HT-29 (cell line): ENCODE measurements at places on chromosomes 3 and 15. TPM values are rescaled to one million over a fixed set of nuclear protein-coding genes. Genes with fewer than 3 reads are reported as not detected.

DNA sequence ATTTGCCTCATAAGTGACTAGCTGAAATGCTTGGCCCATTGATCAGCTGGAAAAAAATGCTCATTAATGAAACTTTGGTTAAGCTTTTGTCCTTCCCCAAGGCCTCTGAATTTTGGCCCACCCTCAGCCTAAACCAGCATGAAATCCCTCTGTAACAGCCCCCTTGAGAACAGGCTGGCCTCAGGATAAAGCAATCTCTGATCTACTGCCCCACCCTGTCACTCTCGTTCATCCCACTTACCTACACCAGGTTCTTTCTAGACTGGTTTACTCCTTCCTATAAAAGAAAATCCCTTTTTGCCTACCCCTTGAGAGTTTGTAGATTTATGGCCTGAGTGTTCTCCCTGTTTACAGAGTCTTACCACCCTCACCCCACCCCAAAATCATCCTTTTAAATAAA is 3.4 kb upstream of the AEN start:
- no peak for DNase-seq

- DNase-seq: no peak
Measured at GRCh38 chr15:88472225-88472624, 4.7 kb downstream of the MRPS11 start.

- DNase-seq: no peak
Measured at GRCh38 chr3:158842976-158843375, 41.1 kb downstream of the MFSD1 start.

GRCh38 chr3:87996882-87997281 is 61.9 kb downstream of the CGGBP1 start:
- DNase-seq: no peak

CCNB2 gene
- 84.6 and 89.0 TPM in 2 replicates for total RNA-seq

GRCh38 chr3:197600796-197601565 is 45.2 kb upstream of the BDH1 start:
- no peak for DNase-seq

GRCh38 chr3:4222574-4223175 is 80.5 kb upstream of the SETMAR start:
- DNase-seq: no peak

DNA sequence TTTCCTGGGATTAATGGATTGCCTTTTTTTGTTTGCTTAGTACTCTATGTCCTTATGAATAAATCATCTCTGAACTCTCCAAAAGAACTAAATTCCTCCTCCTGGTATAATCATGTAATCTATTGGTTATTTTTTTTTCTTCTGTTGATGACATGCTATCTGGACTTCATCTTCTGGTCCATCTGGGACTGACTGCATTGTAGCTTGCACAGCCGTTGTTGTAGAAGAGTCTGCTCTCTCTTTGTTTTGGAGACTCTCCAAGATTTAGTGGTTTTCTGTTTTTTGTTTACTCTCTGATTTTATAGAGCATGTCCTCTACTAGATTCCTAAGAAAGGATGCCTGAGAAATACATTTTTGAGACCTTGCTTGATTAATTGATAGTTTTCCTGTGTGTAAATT is 19.1 kb downstream of the IREB2 start:
- DNase-seq: peak; percentile 66

GRCh38 chr15:92810418-92811138 is 89.5 kb upstream of the CHD2 start:
- peak; percentile 95 for DNase-seq

DNA sequence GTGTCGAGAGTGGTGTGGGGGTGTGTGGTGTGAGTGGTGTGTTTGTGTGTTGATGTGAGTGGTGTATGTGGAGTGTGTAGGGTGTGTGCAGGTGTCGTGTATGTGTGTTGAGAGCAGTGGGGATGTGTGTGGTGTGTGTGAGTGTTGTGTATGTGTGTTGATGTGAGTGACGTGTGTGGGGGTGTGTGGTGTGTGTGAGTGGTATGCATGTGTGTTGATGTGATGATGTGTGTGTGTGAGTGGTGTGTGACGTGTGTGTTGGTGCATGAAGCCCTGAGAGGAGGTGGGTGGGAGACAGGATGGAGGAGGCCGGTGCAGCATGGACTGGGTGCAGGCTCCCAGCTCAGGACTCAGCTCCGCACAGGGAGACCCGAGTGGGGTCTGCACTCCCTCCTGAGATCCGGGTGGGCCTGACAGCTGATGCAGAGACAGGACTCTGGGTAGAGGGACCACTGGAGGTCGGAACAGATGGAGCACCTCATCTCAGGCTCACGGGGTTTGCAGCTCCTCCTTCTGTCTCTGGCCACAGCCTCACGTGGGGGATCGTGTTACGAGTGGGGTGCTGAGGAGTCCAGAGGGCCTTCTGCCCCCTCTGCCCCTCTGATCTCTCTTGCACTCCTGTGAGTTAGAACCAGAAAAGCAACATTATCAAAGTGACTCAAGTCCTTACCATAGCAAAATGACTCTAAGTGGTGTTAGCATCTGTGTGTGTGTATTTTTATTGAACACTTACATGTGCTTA is 41.3 kb downstream of the ARNT2 start:
- no peak for DNase-seq

- no peak for DNase-seq
Measured at GRCh38 chr3:168087539-168087938, 8.2 kb downstream of the GOLIM4 start.

HES1 gene
- 543 and 595 TPM in 2 replicates for total RNA-seq

DNA sequence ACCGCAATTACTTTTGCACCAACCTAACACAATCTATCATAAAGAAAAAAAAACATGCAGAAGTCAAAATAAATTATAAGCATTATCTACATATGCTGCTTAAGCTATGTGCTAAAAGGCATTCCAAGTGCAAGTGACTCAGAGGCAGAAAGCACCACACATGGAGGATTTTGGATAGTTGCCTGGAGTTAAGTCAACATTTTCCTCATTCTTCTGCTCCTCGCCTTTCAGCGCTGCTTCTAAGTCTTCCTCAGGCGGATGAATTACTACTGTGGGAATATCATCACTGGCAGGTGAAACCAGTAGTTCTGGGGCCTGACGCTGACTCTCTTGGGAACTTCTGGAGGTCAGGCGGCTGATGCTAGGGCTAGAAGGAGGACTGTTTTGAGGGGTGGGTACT is 53.1 kb downstream of the SLC4A7 start:
- DNase-seq: peak; percentile 28

DNA sequence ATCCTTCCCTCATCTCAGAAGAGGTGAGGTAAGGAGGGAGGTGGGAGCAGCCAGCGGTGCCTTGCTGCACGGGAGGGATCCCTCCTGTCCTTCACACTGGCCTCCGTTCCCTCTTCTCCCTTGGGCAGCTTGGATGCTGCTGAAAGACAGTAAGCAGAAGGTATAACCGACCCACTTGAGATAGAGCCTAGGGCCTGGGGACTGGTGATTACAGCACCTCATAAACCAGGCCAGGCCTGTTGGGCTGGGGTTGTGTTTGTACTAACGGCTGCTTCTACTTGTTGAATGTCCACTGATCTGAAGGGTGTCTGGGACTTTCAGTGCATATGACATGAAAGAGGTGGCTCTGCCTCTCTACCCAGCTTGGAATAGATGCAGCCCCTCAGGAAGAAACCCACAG is 25.0 kb downstream of the SEMA6D start:
- DNase-seq: no peak

GRCh38 chr3:46369675-46370132 is 1.0 kb upstream of the CCR5 start:
- no peak for DNase-seq

DNA sequence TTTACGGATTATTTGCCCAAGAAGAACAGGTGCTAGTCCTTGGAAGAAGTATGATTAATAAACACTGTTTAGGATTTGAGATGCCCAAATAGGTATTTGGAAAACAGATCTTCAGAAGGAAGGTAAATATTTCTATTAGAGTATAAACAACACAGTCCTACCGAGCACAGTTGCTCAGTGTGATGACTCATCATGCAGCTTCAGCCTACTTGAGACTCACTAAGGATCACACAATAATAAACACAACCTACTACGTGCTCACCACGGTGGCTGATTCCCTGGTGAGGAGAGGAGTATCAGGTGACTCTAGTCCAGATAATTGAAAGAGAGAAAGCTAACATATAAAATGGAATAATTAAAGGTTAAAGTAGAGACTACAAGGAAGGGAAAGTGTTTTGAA is 72.0 kb downstream of the PDZRN3 start:
- DNase-seq: no peak

GRCh38 chr3:43883729-43884396 is 193.1 kb downstream of the ABHD5 start:
- no peak for DNase-seq

DNA sequence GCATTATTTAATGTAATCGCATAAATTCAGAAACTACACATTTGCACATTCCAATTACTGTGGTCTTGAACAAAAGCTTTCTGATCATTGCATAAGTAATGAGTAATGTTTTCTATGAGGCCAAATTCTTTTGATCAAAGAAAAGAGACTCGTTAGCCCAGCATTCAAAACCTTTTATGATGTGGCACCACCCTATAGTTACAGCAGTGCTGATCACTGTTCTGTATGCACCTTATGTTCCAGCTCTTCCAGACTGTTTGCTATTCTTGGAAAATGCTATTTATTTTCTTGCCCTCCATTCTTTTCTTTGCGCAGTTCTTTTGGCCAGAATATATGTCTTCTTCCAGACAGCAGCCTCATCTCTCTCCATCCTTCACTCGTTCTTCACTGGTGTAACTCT is 42.3 kb downstream of the MAP3K13 start:
- no peak for DNase-seq

FAM107A gene
- 0.10 TPM in 1 of 2 replicates, not detected in the other for total RNA-seq

DNA sequence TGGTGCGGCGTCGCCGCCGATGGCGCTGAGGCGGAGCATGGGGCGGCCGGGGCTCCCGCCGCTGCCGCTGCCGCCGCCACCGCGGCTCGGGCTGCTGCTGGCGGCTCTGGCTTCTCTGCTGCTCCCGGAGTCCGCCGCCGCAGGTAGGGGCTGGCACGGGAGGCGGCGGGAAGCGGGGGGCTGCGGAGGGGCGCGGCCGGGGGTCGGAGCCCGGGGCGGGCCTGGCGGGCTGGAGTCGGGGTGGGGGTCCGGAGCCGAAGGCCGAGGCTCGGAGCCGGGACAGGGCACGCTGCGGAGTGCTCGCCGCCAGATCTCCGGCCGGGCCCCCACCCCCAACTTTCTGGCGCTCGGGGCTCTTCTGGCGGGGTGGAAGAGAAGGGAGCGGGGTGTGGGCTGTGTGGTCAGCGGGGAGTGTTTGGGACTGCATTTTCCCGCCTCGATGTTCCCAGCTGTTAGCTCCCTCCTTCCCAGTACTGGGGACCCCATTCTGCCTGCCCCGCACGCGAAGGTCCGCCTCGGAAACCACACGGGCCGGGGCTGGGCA is 299 bp downstream of the TYRO3 start:
- DNase-seq: no peak
